ENCODE measurements at places on chromosomes 5 and 9.

DNA sequence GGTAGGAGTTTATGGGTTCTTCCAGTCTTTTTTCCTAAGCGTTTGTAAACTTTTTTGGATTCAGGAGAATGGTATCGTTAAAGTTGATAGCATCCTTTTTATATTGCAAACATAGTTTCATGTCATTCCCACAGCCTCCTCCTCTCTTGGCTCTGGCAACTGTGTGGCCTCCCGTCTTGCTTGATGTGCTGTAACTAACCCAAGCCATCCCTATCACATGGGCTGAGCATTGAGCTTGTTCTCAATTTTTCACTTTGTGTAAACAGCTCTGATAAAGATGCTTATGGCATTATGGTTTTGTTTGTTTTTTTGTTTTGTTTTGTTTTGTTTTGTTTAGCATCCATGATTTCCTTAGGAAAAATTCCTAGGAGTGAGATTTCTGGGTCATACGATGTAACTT, 4.6 kb downstream of the STKLD1 start:
- DNase-seq: no peak

- no peak for DNase-seq
Measured at GRCh38 chr5:148471379-148471778, 87.6 kb downstream of the FBXO38 start.

DNA sequence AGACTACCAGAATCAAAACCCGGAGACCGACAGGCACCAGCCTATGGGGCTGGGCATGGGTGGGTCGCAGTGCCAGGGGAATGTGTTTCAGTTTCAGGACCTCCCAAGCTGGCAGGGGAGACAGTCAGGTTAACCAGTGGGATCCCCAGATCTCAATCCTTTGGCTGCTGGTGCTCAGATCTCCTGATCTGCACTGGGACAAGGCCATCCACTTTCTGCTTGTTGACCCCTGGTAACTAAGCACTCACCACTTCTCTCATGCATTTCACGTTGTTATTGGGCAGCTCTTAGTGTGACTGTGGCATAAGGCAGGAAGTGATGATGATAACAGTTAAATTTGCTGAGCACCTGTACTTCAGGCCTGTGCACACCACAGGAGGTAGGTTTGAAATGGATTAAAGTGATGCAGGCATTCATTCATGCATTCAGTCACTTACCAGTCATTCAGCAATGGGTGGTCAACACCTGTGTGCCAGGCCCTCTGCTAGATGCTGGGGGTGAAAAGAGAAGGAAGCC, 42.1 kb upstream of the STXBP1 start:
- no peak for DNase-seq

- DNase-seq: no peak
Measured at GRCh38 chr9:69020301-69021145, 6.6 kb upstream of the PRKACG start.

DNA sequence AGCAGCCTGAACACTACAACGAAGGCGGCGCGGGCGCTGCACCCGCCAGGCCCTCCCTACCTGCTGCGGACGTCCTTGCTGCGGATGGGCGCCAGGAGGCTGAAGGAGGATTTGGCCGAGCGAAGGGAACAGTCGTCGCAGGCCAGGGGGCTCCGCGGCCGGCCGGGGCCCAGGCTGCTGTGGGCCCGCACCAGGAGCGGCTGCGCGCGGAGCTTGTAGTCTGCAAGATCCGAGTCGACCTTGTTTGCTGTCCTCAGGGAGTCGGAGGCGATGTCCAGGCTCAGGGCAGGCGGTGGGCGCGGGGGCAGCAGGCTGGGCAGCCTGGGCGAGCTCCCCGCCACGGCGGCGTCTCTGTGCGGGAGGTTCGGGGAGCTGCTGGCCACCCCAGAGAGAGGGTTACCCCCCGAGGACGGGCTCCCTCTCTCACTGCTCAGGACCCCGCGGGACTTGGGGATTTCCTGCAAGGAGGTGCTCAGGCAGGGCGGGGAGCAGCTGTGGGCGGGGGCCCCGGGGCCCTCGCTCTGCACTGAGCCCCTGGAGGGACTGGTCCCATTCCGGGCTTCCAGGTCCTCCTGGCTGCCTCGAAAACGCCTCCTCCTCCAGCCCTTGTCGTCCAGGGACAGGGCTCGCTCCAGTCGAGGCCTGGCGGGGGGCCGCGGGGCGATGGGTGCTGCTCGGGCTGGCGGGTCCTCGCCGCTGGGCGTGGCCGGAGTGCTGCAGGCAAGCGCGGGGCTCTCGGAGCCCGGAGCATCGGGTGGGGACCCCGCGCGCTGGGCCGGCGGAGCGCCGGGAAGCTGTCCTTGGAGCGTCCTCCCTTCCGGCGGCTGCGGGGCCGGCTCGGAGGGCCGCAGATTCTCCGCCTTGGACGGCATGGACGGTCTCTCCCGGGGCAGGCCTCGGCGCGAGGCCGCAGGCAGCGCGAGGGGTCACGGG, 831 bp downstream of the INPP5E start:
- DNase-seq: no peak

- DNase-seq: no peak
Measured at GRCh38 chr9:134983074-134983473, 65.4 kb upstream of the FCN1 start.

DNA sequence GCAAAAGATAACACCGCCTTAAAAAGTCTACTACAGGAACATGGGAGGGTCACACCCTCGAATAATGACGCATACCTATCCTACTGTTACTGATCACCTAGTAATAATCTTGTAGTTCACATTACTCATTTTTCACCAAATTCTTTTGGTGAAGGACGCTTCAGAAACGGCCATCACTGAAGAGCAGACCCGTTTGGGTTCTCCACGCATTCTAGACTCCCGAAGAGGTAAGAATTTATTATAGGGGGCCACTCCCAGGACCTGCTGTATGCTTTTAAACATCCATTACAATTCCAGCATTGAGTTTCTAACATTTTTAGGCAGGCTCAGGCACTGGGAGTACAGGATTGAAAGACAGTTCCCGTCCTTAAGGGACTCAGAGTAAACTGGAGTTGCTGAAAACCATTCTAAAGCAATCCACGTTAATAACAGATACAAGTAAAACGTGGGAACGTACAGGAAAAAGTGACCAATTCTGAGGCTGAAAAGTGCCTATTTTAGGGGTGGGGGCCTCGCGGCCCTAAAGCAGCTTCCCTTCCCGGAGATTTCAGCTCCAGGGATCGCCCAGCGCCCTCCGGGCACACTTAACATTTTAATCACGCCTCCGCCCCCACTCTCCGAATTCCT, at the start of gene FER:
Gene FER, plus strand, starts transcription at position 124 of the 627 bp plus-strand sequence. CDS start 50,286 bp downstream, outside the sequence.
- no peak for DNase-seq

DNA sequence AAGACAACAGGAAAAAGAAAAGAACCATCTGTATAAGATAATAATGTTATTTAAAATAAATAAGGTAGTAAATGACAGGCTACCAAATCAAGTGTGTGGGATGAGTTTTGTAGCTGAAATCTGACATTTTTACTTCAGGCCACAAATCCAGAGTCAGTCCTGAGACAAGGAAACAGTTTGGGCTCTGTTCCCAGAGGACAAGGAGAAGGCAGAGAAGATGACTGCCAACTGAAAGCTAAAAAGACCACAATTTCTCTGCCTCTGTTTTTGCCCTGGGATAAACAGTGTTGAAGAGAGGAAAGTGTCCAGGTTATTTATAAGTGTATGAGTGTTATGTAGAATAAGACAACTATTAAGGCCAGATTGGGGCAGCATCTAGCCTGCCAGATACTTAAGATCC, 180.5 kb downstream of the NFIB start:
- no peak for DNase-seq

DNA sequence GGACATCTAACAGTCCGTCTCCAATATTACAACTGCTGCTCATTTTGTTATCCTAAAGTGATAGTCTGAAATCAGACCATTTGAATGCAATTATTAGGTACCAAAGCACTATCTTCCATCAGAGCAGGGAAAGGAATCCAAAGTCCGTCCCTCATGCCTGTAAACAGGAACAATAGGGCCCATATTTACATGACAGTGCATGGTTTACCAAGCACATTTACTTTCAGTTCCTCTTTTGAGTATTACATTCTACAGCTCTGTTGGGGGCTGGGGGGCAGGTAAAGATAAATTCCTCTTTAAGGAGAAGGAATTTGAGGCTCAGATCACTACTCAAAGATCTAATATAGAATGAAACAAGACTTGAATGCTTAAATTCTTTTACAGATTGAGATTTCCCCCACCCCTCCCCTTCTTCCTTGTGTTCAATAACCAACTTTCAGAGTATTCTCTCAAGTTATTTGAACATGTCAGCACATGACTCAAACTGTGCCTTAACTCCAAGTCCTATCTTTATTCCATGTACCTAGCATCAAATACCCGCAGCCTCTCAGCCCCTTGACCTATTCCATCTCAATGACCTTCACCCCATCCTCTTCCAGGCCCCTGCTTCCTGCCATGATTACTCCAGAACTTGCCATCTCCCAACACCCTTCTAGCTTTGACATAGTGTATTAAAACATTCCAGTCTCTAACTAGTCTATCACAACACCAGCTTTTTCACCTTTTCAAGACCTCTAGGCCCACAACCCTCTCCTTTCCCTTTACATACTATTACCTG, 71.0 kb downstream of the BRINP1 start:
- no peak for DNase-seq

DNA sequence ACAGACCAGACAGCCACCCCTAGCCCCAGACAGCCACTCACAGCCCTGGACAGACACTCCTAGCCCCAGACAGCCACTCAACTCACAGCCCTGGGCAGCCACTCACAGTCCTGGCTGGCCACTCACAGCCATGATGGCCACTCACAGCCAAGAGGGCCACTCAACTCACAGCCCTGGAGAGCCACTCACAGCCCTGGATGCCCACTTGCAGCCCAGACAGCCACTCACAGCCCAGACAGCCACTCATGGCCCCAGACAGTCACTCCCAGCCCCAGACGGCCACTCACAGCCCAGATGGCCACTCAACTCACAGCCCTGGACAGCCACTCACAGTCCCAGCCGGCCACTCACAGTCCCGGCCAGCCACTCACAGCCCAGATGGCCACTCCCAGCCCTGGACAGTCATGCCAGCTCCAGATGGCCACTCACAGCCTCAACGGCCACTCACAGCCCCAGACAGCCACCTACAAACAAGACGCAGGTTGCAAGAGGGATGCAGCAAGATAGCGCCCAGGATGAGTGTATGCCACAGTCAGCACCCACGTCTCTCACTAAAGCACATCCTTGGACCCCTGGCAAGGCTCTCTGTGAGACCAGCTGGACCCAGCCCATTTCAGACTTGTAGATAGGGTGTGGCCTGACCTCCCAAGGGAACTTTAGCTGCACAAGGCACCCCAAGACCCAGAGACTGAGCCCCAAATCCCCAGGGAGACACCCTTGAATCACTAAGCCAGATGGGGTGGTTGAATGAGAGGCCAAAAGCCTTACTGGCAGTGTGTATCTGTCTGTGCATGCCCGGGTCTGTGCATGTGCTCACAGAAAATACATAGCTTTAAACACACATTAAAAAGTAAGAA, 22.4 kb downstream of the ZDHHC11B start:
- no peak for DNase-seq

- DNase-seq: no peak
Measured at GRCh38 chr9:121887553-121888437, 205.3 kb downstream of the TTLL11 start.

DNA sequence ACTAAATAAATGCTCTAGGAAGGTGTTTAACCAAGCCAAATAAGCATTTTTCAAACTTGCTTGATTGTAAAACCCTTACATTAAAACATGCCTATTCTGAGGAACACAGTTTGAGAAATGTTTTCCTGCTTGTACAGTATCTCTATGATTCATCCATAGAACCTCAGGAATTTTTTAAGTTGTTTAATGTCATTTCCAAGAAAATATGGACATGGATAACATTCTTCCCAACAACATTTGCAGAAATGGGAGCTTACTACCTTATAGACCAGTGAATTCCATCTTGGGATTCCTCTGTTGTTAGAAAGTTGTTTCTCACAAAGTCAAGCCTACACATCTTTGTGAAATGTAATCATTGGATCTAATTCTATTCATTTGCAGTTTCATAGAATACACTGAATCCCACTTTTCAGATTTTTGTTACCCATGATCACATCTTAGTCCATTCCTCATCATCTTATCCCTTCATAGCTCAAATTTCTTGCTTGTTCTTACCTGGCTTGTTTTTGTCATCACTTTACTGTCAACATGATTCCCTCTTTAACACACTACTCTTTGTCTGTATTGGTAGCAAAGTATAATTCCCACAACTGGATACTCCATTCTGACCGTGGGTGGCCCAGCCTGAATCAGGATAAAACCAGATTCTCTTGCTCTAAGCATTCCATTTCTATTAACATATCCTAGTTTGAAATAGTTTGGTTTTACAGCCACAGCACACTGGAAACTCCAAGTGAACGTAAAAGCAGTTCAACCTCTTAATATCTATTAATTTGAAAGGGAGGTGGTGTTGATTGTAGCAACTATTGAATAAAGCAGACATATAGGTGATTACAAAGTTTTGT, 49.4 kb upstream of the PAPPA start:
- DNase-seq: no peak

- no peak for DNase-seq
Measured at GRCh38 chr5:12901696-12902095, 997.5 kb upstream of the CTNND2 start.

- DNase-seq: no peak
Measured at GRCh38 chr9:90616806-90617205, 25.8 kb downstream of the DIRAS2 start.

GRCh38 chr5:109701252-109701651, 11.5 kb downstream of the MAN2A1 start:
- DNase-seq: no peak

GRCh38 chr5:100818340-100818739, 84.7 kb downstream of the ST8SIA4 start:
- no peak for DNase-seq

DNA sequence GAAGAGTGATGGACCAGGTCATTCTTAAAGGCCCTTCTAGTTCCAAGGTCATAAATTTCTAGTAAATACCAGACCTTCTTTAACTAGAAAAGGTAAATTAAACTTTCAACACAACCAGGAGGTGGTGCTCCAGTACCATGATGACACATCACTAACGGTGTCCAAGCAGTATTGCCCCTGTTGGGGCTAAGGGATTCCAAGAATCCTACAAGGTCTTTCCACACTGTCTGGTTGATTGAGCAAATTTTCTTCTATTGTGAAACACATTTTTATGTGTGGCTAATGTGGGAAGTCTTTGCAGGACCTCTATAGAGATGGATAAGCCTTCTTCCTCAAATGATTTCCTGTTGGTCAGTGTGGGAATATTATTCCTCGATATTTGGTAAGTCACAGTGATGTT, 459.6 kb upstream of the PAPPA start:
- no peak for DNase-seq

DNA sequence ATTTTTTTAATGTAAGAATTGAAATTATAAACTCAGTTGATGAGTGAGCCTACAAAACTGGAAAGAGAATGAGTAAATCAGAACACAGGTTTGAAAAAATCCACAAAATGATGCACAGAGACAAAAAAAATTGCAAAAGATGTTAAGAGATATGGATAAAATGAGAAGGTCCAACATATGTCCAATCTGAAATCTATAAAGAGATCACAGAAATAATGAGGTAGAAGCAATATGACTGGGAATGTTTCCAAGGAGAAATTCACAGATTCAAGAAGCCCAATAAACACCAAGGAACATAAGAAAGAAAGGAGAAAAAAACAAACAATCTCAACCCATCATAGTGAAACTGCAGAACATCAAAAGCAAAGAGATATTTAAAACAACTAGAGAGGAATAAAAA, 288.4 kb upstream of the SLC30A5 start:
- DNase-seq: no peak

- no peak for DNase-seq
Measured at GRCh38 chr9:99801775-99802174, 19.9 kb upstream of the NR4A3 start.

- no peak for DNase-seq
Measured at GRCh38 chr5:8864053-8864452, 681.8 kb downstream of the SEMA5A start.

GRCh38 chr9:3879726-3880505, 354.1 kb upstream of the RFX3 start:
- peak; percentile 18 for DNase-seq

Data from NCI-H2107 (cell line).